IPS DF 6.9 (cell line): ENCODE measurements at places on chromosomes 3 and 15.

- DNase-seq = no peak
- H3K4me1 ChIP-seq = no peaks in the 10 kb centered on the region
- no peak overlapping the region for H3K4me3 ChIP-seq
- H3K27me3 ChIP-seq = no peaks in the 10 kb centered on the region
Measured at GRCh38 chr3:181279239-181279565, 289.7 kb upstream of the DNAJC19 start.

DNA sequence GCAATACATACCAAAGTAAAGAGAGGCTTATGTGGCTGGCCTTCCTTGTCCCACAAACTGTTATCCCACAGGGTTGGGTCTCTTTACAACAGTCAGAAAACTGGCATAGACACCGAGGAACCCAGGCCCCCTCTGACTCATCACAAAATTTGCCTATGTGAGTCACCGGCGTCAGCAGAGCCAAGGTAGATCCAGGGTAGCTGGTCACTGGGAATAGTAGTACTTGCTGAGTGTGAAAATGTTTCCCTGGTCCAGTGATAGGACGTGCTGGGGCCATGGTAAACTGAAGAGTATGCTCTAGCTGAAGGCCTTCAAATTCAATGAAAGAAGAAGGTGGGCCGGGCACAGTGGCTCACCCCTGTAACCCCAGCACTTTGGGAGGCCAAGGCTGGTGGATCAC is 27.1 kb upstream of the SKIL start:
- H3K27me3 ChIP-seq = no peaks in the 10 kb centered on the region
- DNase-seq = no peak
- H3K4me3 ChIP-seq = no peak overlapping the region
- no peak overlapping the region for H3K27ac ChIP-seq

- no peak overlapping the region for H3K4me3 ChIP-seq
- H3K27ac ChIP-seq = no peak overlapping the region
- H3K4me1 ChIP-seq = no peaks in the 10 kb centered on the region
- no peak for DNase-seq
Measured at GRCh38 chr15:89858661-89859458, 34.9 kb downstream of the AP3S2 start.

DNA sequence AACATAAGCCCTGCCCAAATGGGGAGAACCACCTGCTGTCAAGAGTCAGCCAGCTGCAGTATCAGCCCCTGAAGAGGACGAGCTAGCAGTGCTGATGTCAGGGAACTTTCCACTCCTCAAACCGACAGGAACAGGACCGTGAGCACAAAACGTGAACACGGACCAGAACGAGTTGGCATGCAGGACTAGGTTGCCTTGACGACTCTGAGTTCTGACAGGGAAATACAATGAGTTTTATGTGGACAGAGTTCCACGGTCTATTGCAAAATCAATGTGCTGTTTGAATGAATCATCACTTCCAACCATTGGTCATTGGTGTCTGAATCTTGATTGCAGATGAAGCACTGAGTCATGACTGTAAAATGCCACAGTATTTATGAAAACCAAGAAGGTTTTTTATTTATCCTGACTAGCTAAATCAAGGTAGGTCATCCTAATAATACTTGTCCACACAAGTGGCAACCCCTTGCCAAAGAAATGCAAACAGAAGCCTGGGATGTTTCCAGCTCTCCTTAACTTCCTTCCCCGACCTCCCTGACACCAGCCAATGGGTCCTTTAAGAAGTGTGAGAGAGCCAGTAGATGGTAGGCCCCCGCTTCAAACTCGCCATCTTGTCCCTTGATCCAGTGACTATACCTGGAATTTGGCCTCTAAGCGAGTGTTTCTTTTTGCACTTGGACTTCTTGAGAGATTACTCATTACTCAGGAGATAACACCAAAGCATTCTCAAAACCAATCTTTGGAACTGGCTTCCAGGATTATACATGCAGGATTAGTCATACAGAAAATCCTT is 119.6 kb downstream of the ASB7 start:
- no peak overlapping the region for H3K4me3 ChIP-seq
- no peak overlapping the region for H3K27ac ChIP-seq
- H3K27me3 ChIP-seq = no peaks in the 10 kb centered on the region
- no peak for DNase-seq

GRCh38 chr15:39429898-39430357 is 151.0 kb upstream of the THBS1 start:
- H3K27ac ChIP-seq = no peak overlapping the region
- H3K4me1 ChIP-seq = no peaks in the 10 kb centered on the region
- no peaks in the 10 kb centered on the region for H3K36me3 ChIP-seq
- no peak overlapping the region for H3K4me3 ChIP-seq

GRCh38 chr3:190718097-190718496 is 144.4 kb downstream of the GMNC start:
- H3K27ac ChIP-seq = no peak overlapping the region
- no peaks in the 10 kb centered on the region for H3K4me1 ChIP-seq
- no peak overlapping the region for H3K4me3 ChIP-seq
- H3K27me3 ChIP-seq = no peaks in the 10 kb centered on the region

DNA sequence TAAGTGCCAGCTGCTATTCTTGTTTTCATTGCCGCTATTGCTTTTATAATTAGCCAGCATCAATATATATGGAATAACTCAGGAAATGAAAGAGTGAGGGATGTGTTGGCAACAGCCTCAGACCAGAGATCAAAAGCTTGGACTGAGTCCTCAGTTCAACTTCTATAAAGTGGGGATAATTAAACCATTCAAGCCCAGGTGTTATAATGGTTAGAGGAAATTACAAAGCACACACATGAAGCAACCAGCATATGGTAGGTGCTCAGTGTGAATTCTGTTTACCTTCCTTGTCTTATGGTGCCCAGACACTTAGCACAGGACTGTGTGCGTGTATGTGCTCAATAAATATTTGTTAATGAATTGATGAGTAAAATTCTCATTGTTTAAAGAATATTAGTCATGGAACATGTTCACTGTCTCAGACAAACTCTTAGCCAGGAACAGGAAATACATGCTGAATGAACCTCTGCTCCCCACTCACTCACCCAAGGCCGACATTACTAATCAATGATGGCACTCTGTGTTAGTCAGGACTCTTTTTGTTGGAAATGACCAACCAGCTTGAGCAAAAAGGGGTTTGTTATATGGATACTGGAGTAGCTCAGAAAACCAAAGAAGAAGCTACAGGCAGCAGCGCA is 16.7 kb upstream of the CCDC174 start:
- H3K36me3 ChIP-seq = no peaks in the 10 kb centered on the region
- no peaks in the 10 kb centered on the region for H3K4me1 ChIP-seq
- H3K27me3 ChIP-seq = no peaks in the 10 kb centered on the region
- H3K4me3 ChIP-seq = no peak overlapping the region
- no peak for DNase-seq

GRCh38 chr15:73854265-73854664 is 19.1 kb upstream of the TBC1D21 start:
- no peak overlapping the region for H3K27ac ChIP-seq
- no peaks in the 10 kb centered on the region for H3K27me3 ChIP-seq
- H3K36me3 ChIP-seq = no peaks in the 10 kb centered on the region
- H3K4me3 ChIP-seq = no peak overlapping the region
- peaks cover 1% of the 10 kb centered on the region; the same call in 1 of the 2 replicates for H3K4me1 ChIP-seq
- DNase-seq = no peak

DNA sequence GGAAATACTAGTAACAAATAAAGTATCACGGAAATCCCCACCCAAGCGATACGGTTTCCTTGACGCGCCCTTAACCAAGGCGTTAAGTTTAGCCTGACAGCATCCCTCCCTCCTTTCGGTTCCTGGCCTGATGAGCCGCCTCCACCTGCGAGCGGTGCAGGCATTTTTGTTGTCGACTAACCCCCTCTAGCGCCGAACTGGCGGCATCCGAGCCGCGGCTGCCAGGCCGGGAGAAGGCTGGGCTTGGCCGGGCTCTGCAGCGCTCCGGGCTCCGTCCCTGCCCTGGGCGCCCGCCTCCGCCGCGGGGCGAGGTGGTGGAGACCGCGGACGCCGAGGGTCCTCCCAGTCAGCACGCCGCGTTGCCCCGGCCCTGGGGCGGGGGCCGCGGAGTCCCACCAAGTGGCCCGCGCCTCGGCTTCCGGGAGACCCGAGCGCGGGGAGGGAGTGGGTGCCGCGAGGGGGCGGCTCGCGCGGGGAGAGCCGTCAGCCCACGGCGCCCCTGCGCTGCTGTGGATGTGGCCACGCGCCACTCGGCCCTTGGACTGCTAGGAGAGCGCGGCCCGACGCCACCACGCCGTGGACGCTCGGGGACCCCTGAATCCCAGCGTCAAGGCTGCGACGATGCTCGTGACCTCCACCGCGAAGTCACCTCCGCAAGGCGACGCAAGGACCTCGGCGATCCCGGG is 1.1 kb upstream of the EPHA6 start:
- DNase-seq = peak; percentile 80
- peaks cover 7% of the 10 kb centered on the region; the same call in 1 of the 2 replicates for H3K27me3 ChIP-seq
- no peaks in the 10 kb centered on the region for H3K4me1 ChIP-seq
- peak overlapping the region; percentile 73 for H3K4me3 ChIP-seq
- H3K27ac ChIP-seq = no peak overlapping the region

DNA sequence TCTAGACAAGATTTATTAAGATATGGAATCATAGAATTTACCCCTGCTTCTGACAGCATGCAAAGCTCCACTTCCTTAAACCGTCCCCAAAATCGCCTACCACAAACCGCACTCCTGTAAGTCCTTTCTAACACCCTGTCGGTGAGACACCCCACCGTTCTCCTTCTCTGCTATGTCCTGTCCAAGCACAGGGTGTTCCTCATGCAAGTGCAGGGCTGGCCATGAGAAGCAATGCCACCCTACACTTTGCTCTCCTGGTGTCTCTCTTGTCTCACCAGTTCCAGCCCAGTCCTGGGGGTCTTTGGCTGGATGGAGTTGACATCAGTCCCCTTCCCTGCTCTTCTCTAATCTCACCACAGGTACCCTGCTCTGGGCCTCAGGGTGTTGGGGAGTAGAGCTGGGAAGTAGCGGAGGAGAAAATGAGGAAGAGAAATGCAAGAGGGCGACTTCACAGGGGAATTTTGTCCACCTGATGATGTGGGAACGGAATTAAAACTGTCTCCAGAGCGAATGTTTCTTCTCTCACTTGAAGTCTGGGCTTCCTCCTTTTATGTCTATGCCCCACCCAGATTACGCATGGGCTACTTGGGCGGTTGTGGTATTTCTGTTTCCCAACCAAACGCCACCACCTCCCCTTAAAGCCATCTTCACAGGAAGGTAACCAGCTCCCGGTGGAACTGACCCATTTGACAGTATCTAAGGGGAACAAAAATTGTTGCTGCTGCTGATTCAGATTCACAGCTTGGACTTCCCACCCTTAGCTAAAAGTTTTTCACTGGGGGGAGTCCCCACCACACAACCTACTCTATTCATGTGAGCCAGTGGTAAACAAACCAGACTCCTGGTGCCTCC is 49.9 kb downstream of the CASR start:
- no peaks in the 10 kb centered on the region for H3K27me3 ChIP-seq
- no peak overlapping the region for H3K4me3 ChIP-seq
- no peaks in the 10 kb centered on the region for H3K4me1 ChIP-seq
- no peaks in the 10 kb centered on the region for H3K36me3 ChIP-seq
- H3K27ac ChIP-seq = no peak overlapping the region
- no peak for DNase-seq

DNA sequence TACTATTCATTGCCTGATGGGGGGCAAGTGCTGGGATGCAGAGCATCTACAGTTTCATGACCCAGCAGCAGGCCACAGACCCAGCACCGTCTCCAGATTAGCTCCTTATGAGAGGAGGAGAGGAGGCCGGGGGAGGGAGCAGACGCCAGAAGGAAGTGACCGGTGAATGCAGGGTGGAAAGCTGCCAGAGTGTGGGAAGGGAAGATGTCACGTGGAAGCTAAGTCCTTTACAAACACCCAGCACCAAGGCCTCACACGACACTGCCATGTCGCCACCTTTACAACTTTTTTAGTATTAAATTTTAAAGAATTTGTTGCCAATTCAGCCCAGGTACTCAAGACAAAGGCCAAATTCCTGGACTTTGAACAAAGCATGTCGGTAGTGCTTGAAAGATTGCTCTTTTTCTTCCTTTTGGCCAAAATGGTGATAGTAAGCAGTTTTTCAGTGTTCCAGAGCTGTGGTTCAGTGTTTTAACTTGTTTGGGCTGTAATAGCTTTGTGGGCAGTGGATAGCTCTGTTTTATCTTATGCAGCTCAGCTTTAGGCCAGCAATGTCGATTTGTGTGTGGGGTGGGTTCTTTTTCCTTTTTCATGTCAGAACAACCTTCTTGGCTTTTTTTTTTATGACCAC is 58.2 kb downstream of the ZBTB38 start:
- no peaks in the 10 kb centered on the region for H3K27me3 ChIP-seq
- no peak overlapping the region for H3K4me3 ChIP-seq
- DNase-seq = no peak
- no peak overlapping the region for H3K27ac ChIP-seq
- no peaks in the 10 kb centered on the region for H3K36me3 ChIP-seq

DNA sequence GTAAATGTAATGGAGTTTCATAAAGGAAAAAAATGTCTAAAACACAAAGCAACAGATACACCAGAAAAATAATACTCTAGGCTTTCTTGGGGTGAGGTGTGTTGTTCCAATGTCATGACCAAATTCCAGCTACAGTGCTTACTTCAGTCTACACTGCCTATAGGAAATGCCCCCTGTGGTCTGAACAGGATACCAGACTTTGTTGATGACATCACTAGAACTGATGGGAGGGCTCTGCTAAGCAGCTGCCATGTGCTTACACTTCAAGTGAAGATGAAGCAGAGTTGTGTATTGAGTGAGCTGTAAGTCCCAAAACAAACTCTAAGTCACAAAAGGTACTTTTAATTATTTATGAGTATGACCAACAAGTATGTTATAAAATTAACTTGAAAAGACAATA is 456.1 kb upstream of the IL12A start:
- H3K27me3 ChIP-seq = no peaks in the 10 kb centered on the region
- H3K4me1 ChIP-seq = 0 out of 2 replicates have a peak, but pooled peaks cover 1% of the 10 kb centered on the region
- no peak for DNase-seq
- no peaks in the 10 kb centered on the region for H3K36me3 ChIP-seq
- no peak overlapping the region for H3K4me3 ChIP-seq

- no peak overlapping the region for H3K4me3 ChIP-seq
- H3K36me3 ChIP-seq = no peaks in the 10 kb centered on the region
- no peaks in the 10 kb centered on the region for H3K27me3 ChIP-seq
- no peak for DNase-seq
Measured at GRCh38 chr3:17013050-17013449, 128.3 kb downstream of the PLCL2 start.

- no peak overlapping the region for H3K27ac ChIP-seq
- 0 out of 2 replicates have a peak, but pooled peaks cover 1% of the 10 kb centered on the region for H3K4me1 ChIP-seq
- no peaks in the 10 kb centered on the region for H3K27me3 ChIP-seq
- no peak overlapping the region for H3K4me3 ChIP-seq
- no peak for DNase-seq
Measured at GRCh38 chr3:161187046-161187445, 34.1 kb upstream of the NMD3 start.

DNA sequence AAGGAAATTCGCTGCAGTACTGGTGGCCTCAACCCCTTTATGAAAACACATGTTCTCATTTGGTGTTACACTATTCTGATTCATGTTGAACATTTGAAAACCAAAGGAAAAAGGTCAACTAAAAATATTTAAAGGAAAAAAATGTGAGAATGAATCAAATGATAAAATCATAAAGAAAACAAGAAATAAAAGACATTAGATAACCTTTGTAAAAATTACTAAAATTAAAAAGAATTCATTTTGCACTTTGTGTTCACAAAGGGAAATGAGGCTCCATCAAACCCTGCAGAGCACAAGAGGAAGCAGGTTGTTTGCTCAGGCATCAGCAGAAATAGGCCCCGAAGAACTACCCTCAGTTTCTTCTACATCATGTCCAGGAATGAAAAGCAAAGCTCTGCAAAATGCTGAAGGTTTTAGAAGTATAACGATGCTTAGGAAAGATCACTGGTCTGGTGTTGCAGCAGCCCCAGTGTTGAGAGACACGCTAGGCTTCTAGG is 41.2 kb downstream of the MAP4 start:
- no peaks in the 10 kb centered on the region for H3K36me3 ChIP-seq
- no peaks in the 10 kb centered on the region for H3K4me1 ChIP-seq
- DNase-seq = no peak
- no peaks in the 10 kb centered on the region for H3K27me3 ChIP-seq
- H3K4me3 ChIP-seq = no peak overlapping the region
